ENCODE measurements at places on chromosomes 5 and 9.
A peak's percentile ranks its signal among the peaks of the same experiment; 100 is the strongest.

DNA sequence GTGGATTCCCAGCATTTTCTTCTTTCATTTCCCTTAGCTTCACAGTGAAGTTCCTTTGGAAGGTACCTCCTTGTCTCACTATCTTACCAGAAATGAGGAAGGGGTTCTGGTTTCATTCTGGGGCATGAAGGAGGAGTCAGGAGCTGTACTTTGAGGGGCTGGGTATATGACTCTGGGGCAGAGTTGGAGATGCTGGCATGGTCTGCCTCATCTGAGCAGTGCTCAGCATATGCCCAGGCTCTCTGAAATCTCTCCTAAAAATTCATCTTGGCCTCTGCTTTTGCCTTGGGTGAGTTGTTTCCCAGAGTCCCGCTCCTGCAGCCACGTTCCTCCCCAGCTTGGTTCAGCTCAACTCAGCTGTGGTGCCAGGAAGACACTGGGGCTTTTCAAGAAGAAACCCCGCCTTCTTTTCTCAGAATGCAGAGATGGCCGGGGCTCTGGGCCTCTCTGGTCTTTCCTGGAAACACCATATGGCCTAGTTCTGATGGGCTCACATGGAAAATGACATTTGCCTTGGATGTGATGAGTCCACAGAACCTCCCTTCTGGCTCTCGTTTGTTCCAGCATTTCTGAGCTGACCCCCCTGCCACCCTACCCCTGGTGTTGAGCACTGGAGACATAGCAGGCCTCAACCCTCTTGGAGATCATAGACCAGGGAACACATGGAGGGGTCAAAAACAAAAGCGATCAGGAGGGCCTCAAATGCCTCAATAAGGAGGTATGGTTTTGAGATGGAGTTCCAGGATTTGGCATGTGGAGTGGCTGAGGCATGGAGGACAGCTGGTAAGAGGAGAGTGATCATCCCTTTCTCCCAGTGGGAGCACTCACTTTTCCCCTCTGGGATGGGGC, 12.0 kb upstream of the TGFBR1 start:
- DNase-seq, result peak; percentile 78

- no peak for DNase-seq
These were observed 161.9 kb downstream of the MACROH2A1 start for GRCh38 chr5:135236908-135237747.

- peak; percentile 70 for DNase-seq
These were observed 19.0 kb downstream of the SNX24 start for GRCh38 chr5:122864400-122864799.

GRCh38 chr9:91119679-91120078, 242.0 kb downstream of the AUH start:
- DNase-seq, result no peak

DNA sequence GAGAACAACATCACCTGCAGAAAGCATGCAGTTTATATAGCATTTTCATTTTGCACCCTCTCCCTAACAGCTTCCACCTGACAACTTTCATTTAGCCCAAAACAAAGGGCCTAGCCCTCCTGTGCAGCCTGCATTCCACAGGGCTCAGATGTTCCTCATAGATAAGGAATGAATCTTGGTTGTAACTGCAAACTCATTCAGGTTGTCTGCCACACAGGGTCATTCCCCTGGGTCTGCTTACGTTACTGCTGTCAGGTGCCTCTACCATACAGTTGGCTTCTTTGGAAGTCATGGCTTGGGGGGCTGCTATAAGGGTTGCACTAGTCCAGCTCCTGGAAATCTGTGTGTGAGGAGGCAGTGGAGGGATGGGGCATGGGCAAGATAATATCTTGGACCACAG, 2.7 kb upstream of the DCP2 start:
- DNase-seq, result no peak

- no peak for DNase-seq
These were observed 1854.6 kb upstream of the WWC1 start for GRCh38 chr5:166436872-166437271.

- DNase-seq, result no peak
These were observed 55.6 kb downstream of the S1PR3 start for GRCh38 chr9:89046832-89047231.

GRCh38 chr5:122908108-122908507, 62.7 kb downstream of the SNX24 start:
- no peak for DNase-seq

DNA sequence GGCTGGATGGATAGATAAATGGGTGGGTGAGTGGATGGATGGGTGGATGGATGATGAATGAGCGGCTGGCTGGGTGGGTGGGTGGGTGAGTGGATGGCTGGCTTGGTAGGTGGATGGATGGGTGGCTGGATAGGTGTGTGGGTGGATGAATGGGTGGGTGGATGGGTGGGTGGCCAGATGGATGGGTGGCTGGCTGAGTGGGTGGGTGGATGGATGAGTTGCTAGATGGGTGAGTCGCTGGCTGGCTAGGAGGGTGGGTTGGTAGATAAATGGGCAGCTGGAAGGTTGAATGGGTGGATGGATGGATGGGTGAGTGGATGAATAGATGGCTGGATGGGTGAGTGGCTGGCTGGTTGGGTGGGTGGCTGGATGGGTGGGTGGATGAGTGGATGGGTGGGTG, 27.9 kb upstream of the CEP72 start:
- no peak for DNase-seq

- no peak for DNase-seq
These were observed 18.6 kb upstream of the PLIN2 start for GRCh38 chr9:19145881-19146280.

DNA sequence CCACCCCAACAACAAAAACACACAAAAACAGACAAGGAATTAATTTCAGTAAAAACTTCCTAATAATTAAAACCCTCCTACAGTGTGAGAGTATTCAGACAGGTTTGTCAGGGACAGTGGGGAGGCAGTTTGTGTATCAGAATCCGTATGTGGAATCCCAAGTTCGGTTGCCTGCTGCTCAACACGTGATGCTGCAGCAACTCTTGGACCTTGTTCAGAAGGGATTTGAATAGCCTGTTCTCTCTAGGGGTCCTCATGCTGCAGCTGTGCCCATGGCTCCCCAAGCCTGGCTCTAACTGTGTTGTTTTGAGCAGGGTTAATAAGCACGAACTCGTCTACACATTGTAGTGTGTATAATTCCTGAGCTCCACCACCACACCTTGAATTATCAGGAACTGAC, 28.7 kb downstream of the TLE4 start:
- no peak for DNase-seq

GRCh38 chr9:99400184-99400731, 178.2 kb downstream of the SEC61B start:
- no peak for DNase-seq

DNA sequence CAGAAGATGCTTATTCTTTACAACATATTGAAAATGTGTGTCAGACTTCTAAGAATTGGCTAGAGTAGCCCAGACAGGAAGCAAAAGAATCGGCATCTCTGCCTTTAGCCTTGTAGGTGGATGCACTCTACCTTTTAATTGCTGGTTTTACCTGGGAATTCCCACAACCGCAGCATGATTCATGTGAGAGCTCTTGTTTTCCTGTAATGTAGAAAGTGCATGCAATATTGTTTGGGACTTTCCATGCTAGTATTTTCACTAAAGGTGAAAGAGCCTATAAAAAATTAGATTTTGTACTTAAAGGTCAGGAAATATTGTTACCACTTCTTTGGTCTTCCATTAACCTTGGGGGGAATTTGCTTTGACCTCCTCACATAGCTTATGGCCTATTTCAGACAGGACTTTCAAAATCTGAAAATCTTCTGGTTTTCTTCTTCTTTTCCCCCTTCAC, 89.8 kb downstream of the NTRK2 start:
- peak; percentile 83 for DNase-seq

DNA sequence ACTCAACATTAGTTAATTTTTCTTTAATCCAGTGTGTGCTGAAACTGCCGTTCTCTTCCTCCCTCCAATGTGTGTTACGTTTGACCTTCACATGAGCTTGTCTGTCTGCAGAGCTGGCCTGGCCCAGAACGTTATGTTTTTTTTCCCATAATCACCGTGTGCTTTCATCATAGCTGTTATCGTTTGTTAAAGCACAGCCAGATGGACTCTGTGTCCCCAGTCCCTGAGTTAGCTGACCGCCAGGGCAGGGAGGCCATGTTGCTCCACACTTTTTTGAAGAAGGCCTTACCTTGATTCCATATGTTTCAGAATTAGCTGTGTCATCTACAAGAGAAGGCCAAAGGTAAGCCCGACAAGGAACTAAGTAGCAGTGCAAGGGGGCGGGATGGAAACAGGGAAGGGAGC, 55.7 kb downstream of the HSD17B3 start:
- no peak for DNase-seq

DNA sequence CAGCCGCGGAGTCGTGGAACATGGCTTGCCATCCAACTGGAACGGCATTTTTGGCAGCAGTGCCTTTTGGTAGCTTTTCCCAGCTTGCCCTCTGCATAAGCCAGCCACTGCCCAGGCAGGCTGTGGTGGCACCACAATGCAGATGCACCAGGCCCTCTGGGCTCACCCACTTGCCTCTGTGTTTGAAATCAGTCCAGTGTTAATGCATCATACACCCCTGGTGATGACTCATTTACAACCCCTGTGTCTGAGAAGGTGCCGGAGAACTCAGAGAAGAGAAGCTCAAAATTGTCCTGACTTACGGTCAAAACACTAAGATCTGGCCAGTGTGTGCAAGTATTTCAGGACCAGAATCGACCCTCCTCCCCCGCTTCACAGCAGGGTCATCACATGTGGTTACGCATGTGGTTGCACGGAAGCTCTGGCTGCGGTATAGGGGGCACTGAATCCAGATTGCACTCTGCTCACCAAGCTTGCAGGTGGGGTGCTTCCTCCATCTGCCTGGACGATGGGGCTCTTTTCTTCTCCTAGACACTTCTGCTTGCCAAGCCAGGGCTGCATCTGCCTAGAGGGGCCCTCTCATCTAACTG, 66.5 kb upstream of the SMIM15 start:
- DNase-seq, result peak; percentile 23

DNA sequence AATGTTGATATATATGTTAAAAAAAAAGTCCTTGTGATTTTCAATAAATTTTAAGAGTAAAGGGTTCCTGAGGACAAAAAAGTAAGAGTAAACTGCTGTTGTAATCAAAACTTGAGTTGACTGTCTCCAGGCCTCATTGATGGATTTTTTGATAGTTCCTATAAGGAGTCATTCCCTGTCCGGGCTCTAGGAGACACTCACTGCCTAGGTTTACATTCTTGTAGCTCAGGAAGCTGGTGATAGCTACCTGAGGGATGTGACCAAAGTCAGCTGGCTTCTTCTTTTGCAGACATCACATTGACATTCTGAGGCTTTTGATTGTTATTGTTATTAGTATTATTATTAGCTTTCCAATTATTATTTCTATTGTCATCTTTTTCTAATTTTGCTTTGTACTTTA, 116.5 kb upstream of the FBXL7 start:
- no peak for DNase-seq

GRCh38 chr9:81598123-81598497, 91.2 kb downstream of the TLE1 start:
- no peak for DNase-seq

All from activated CD4-positive, alpha-beta T cell treated with anti-CD3 and anti-CD28 coated beads, Interleukin-2, amount 50 U/mL, for 16 hours (primary cell).